ENCODE measurements at places on chromosomes 7 and 10.

- DNase-seq, result no peak
Measured at GRCh38 chr7:107001490-107001889, 43.0 kb upstream of the PRKAR2B start.

- no peak for DNase-seq
Measured at GRCh38 chr10:101558204-101558603, 29.9 kb downstream of the POLL start.

- no peak for DNase-seq
Measured at GRCh38 chr7:127920787-127921438, 110.3 kb downstream of the LRRC4 start.

DNA sequence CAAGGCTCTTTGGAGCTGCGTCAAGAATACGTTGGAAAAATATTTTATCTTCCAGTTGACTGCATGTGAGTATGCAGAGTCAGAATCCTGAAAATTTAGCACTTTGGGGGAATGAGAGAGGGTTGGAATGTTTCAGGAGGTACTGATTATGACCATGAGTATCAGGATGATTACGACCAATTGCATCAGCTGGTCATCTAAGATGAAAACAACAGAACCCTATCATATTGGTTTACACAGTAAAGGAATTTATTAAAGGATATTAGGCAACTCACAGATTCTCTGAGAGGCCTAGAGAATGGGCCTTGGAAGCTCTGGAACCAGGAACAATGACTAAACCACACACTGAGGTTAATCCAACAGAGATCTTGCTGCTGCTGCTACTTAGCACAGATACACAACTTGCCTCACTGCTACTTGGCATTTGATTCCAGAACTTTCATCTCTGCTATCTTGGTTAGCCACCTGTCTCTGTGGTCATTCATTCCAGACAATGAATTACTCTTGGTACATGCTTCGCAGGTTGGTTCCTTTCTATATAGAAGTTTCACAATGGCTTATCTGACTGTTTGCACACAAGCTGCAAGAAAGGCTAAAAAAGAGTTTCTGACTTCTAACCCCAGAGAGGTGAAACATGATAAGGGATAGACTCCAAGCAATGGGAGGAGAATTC lies 68.0 kb upstream of the CTTNBP2 start:
- DNase-seq, result no peak

DNA sequence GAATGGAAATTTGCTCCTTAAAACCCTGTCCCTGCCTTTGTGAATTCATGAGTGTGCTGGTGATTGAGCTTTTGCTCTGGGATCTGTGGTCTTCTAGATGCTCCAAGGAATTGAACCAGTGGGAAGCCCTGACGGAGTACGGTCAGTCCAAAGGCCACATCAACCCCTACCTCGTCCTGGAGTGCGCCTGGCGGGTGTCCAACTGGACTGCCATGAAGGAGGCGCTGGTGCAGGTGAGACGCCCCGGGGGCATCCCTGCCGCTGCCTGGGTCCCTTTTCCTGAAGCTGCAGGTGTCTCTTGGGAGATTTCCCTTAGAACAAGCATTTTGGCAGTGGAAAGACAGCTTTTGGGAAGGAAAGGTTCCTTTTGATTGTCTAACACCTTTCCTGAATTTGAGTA lies 100.3 kb downstream of the TRRAP start:
- no peak for DNase-seq

GRCh38 chr7:155291045-155291530 lies 6.6 kb upstream of the INSIG1 start:
- peak; percentile 46 for DNase-seq

DNA sequence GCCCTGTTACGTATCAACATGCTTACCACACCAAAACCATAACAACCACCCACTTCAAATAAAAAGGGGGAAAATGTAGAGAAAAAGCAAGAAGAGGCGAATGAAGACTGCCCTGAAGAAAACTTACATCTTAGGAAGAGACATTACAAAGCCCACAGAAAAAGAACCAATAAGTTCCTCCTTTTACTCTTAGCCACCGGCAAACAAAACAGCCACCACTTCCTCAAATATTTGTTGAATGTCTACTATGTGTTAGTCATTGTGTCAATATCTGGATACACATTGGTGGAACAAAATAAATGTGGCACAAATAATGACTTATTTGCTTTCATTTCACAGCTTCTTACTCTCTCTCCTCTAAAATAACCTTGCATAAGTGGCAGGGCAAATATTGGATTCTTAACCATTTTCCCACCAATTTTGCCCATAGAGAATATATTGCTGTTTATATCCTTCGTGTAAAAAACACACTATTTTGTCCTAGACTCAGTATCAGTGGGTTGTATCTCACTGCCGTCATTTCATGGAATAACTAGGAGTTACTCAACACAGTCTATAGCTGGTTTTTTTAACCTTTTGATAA lies 106.8 kb downstream of the ANK3 start:
- no peak for DNase-seq

DNA sequence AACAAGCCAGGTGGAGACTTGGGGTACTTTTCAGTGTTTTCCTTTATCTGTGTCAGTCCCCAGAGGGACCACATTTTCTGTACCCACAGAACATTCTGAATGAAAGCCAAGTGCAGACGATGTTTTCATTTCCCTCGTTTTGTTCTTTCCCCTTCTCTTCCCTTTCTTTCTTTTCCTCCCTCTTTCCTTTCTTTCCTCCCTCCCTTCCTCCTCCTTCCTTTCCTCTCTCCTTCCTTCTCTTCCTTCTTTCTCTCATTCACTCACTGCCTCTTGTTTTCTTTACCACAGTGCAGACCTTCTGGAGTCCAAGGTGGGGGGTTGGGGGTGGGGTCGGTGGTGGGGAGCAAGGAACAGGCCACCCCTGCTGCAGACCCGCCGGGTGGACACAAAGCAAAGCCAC lies 141.4 kb upstream of the MKI67 start:
- DNase-seq, result no peak

GRCh38 chr7:51471210-51471980 lies 154.8 kb upstream of the COBL start:
- no peak for DNase-seq

DNA sequence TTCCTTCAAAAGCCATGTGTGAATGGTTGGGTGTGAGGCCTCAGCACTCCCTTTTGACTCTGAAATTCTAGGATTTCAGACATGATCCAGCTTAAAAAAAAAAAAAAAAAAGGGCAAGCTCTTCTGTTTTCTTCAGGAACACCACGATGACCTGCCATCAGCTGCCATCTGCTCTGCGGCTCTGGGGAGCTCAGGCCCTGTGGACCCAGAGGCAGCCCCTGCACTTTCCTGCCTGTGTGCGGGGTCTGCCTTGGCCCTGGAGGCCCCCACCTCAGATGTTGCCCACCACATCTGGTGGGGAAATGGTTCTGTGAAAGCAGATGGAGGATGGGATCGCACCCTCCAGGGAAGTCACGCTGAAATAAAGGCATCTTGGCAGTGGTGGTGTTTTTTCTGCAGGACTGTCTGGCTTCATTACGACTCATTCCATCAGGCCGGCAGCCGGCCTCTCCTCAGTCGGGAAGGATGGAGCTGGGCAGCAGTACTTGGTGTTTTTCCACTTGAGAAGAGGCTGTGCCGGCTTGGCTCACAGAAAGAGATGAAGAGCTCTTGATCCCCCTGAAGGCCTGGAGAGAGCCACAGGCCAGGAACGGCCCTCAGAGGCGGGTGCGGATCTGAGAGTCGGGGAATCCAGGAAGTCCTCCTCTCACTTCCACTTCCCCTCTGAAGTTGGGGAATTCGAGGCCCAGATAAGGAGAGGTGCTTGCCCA lies 66.1 kb upstream of the AQP1 start:
- no peak for DNase-seq
